Eye (tissue), 1 donor: ENCODE measurements at places on chromosomes 5 and 9.

DNA sequence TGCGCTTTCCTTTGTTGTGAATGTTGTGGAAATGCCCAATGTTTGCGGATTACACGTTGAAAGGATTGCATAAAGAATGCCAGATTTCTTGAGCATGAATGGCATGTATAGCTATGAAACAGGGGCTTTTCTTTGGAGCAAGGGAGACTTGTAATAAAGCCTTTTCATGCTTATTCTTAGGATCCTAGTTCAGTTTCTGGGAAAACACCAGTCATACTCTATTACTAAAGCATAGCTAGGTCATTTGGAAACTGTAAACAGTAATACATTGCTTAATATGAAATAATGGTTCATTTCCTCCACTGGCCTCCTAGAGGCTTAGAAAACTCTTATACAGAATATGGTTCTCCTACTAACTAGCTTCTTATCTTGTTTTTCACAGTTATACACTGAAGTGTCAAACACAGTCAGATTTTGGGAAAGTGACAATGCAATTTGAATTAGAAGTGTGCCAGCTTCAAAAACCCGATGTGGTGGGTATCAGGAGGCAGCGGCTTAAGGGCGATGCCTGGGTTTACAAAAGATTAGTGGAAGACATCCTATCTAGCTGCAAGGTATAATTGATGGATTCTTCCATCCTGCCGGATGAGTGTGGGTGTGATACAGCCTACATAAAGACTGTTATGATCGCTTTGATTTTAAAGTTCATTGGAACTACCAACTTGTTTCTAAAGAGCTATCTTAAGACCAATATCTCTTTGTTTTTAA is 104.2 kb downstream of the MELK start:
- no peak for DNase-seq

- DNase-seq, result no peak
Measured at GRCh38 chr9:87102126-87102525, 154.8 kb upstream of the GAS1 start.

GRCh38 chr5:52448111-52448510 is 339.6 kb upstream of the ITGA1 start:
- no peak for DNase-seq

DNA sequence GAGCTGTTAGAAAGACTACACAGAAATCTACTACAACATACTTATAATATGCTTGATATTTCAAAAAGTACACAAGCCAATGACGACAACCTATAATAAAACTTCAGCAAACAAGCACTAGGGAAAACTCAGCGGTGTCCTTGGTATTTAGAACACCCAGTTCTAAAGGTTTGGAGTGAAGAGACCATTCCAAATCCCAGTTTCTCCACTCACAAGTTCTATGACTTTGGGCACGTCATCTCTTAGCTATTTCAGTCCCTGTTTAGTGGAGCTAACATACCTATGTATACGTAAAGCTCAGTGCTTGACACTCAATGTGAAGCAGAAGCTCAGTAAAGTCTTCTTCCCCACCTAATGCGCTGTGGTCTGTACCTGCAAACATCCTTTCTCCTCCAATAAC is 52.8 kb downstream of the MLLT3 start:
- no peak for DNase-seq

- DNase-seq, result no peak
Measured at GRCh38 chr5:157481265-157481664, 21.3 kb downstream of the NIPAL4 start.

DNA sequence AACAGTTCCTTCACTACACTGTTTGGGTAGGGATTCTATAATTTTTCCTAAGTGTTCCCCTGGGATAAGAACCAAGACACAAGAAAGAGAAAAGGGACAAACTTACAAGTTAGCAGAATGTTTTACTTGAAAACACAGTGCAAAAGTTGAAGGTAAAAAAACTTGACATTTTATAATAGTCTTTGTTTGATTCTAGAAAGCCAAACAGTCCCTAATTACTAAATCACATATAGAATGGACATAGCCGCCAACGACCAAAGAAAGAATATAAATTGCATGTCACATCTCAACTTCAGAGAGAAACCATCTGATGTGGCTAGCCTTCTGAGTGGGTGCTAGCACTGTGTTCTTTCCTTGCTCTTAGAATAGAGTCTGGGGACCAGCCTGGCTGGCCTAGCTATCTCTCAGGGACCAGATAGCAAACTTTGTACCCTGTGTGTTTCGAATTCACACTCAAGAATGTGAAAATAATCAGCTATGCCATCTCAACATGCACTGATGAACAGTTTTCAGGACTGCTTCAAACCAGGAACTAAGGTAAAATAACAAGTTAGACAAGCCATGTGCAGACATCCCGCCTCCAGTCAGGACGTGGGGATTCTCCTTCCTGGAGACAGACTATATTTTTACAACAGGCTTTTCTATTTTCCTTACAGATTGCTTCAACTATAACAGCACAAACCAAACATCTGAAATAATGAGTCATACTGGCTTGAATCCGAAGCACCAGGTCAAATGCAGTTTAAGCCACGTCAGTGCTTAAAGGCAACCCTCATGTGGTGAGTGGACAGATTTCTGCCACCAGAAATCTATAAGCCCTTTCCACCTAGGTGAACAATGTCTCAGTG is 53.7 kb downstream of the LHFPL2 start:
- DNase-seq, result peak; percentile 77
